ENCODE measurements at places on chromosomes 7 and 10.

GRCh38 chr10:108323274-108323798 is 1158.8 kb upstream of the SORCS1 start:
- DNase-seq: no peak

DNA sequence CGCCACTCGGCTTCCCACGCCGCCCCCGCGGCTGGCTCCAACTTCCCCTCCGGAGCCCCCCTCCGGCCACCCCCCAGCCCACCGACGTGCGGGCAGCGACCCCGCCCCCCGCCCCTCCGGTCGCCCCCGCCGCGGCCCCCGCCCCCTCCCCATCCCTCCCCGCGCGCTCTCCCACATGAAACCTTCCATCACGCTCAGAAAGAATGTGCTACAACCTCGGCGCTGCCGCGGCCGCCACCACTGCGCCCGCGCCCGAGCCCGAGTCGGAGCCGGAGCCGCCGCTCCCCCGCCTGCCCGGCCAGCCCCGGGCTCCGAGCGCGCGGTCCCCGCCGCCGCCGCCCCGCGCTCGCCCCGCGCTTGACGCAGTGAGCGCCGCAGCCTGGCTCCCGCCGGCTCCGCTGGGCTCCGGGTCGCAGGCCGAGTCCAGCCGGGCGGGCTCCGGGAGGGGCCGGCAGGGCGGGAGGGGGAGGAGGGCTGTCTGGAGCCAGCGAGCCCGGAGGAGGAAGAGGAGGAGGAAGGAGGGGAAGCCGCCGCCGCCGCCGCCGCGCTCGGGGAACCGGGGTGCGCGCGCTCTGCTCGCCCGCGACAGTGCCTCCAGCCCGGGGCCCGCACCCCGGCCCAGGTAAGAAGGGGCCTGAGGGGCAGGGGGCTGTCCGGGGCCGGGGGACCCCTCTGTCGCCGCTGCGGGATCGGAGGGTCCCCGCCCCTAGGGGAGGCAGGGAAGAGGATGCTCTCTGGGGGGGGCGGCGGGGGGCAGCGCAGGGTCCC is 4.3 kb upstream of the ELFN1 start:
- no peak for DNase-seq

DNA sequence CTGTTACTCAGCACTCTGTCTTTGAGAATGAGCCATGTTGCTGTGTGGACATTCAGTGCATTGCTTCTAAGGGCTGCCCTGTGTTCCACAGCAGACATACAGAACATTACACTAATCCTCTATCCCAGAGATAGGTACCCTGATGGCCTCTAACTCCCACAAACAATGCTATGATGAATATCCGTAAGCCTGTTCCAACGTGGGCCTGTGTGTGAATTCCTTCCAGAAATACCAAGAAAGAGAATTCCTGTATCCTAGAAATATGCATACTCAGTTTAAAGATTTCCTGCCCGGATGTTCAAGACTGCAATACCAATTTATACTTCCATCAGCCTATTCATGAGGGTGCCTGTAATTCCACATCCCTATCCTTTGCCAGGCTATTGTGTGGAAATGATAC is 21.3 kb upstream of the ST8SIA6 start:
- no peak for DNase-seq

DNA sequence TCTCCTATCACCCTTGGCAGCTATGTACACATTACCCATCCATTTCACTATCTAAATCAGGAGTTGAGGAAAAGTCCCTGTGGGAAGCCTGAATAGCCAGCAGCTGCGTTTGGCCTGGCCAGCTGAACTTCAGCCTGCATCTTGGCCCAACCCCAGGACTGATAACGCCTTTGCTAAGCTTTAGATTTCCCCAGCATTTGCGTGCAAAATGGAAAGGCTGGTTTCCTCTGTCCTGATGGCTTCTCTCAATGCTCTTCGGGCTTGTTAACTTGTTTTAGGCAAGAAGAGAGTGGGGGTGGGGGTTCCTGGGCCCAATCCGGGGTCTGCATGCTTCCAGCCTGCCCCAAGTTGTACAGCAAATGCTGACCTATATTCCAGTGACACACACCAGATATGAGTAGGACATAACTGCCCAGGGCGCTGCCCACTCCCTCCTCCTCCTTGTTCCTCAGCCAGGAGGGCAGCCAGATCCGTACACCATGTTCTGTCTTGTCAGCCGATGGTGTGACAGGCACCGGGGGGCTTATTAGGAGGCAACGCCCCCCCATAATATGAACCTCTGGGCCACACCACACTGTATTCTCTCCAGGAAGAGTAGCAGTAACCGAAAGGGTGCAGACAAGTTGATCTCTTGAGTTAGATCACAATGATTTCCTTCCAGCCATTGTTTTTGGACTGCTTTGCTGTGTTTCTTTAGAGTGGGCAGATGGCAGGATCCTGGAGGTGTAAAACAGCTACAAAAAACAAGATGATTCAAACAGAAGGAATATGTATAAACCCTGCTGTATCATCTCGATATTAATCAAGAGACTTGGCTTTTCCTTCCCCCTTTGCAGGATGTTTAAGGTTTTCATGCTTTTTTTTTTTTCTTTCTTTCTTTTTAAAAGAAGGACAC is 339.0 kb downstream of the RNLS start:
- no peak for DNase-seq

DNA sequence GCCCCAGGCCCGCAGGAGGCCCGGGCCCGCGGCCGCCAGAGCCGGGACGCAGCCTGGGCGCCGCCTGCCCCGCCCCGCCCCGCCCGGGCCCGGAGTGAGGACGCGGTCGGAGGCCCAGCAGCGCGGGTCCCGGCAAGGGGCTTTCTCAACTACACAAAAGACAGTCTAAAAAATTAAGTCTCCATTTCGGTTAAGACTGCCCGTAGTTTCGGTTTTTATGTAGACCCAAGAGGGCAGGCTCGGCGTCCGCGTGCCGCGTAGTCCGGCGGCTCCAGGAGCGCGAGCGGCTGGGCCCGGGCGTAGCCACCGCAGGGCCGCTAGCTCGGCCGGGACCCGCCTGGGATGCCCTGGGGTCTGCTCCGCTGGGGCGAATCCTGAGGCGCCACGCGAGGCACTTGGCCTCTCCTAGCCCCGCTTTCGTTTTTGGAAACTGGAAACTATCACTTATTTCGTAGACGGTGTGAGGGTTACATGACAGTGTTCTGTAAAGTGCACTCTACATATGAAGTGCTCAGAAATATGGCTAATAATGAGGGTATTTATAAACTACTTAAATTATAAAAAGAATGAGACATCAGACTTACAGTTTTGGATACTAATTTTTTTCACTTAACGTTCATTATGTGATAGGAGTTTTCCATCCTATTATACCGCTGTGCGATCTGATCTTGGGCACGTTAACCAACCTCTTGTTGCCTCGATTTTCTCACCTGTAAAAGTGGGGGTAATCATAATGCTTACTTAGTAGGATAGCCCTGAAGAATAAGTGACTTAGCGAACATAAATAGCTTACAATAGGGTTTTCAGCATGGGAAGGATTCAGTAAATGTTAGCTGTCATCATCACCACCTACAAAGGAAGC is 573 bp downstream of the BLVRA start:
- DNase-seq: no peak

DNA sequence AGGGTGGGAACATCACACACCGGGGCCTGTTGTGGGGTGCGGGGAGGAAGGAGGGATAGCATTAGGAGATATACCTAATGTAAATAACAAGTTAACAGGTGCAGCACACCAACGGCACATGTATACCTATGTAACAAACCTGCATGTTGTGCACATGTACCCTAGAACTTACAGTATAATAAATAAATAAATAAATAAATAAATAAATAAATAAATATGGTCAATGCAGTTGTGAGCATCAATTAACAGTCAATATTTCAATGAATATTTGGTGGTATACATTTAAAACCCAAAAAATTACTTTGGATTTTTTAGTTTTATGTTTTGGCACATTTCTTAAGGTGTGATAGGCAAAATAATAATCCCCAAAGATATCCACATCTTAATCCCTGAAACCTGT is 15.6 kb downstream of the TRDMT1 start:
- no peak for DNase-seq

GRCh38 chr10:110399106-110399964 is 94.6 kb upstream of the SMNDC1 start:
- DNase-seq: no peak

DNA sequence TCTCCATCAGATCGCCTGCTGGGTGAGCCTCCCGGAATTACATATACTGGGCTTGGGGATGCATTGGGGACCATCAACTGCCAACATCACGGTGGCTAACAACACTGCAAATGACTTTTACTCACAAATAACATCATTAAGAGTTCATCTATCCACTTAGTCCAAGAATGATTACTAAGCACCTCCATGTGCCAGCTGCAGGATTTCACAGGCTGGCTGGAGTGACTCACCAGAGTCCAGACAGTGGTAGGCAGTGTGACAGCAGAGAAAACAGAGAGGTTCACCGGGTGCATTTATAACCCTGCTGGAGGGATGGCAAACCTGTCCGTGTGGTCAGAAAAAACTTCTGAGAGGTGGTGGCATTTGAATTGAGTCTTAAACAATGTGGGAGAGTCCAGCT is 3.2 kb upstream of the IGFBP3 start:
- no peak for DNase-seq

DNA sequence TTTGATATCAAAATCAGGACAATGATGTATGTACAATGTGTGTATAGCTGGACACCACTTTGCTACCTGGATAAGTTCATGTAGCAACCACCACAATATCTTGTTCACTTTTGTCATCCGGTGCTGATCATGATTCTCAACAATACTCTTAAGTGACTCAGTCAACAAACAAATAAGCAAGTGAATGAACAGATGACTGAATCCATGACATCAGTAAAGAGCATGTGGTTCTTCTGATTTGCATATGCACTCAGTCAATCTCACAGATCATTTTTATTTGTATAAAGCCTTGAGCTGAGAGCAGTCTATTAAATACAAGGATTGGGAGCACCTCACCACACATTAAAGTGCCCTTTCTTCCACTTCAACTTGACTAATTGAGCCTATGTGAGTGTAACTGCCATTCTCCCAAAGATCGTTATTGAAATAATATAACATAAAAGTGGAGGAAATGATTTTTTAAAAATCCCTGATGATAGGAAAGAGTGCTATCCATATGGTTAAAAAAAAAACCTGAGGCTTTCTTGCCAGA is 69.5 kb downstream of the NPSR1 start:
- DNase-seq: no peak

GRCh38 chr7:111638078-111638477 is 75.8 kb upstream of the IMMP2L start:
- DNase-seq: no peak

- no peak for DNase-seq
These were observed 1305.3 kb upstream of the LRRTM3 start for GRCh38 chr10:65620404-65621048.

GRCh38 chr10:59709395-59710125 is at the start of gene SLC16A9:
TSS of gene SLC16A9 (minus strand) at chr10:59709850. CDS start at chr10:59684291, 25,559 bp downstream.
- DNase-seq: no peak

DNA sequence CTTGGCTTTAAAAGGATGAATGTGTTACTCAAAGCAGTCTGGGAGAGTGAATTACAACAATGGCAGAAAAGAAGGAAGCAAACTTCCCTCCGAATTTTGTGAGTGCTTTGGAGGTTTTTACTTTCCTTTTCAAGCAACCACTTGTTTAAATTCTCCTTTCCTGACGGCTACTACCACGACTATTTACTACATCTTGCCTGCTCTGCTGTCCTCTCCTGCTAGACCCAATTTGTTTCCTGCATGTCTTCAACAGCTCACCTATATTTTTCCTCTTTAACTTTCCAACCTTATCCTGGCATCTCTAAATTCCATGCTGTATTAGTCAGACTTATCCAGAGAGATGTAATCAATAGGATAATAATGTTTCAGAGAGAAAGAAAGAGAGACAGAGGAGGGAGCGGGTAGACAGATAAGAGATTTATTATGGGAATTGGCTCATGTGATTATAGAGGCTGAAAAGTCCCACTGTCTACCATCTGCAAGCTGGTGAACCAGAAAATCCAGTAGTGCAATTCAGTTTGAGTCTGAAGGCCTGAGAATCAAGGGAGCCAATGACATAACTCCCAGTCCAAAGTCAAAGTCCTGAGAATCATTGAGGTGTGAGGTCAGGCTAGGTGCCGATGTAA is 42.8 kb upstream of the SLC13A1 start:
- no peak for DNase-seq

- DNase-seq: no peak
These were observed 994.1 kb downstream of the TYW1 start for GRCh38 chr7:67990716-67991115.

GRCh38 chr10:12129222-12130111 is at the start of gene SEC61A2:
TSS of gene SEC61A2 (plus strand) at chr10:12129677. CDS start at chr10:12129788, 111 bp downstream.
- DNase-seq: peak; percentile 61

GRCh38 chr7:41979834-41980307 is 257.1 kb downstream of the GLI3 start:
- DNase-seq: no peak

- DNase-seq: no peak
These were observed 133.3 kb downstream of the ICA1 start for GRCh38 chr7:8128449-8129317.

- no peak for DNase-seq
These were observed 183.0 kb upstream of the ANK3 start for GRCh38 chr10:60572511-60573194.

DNA sequence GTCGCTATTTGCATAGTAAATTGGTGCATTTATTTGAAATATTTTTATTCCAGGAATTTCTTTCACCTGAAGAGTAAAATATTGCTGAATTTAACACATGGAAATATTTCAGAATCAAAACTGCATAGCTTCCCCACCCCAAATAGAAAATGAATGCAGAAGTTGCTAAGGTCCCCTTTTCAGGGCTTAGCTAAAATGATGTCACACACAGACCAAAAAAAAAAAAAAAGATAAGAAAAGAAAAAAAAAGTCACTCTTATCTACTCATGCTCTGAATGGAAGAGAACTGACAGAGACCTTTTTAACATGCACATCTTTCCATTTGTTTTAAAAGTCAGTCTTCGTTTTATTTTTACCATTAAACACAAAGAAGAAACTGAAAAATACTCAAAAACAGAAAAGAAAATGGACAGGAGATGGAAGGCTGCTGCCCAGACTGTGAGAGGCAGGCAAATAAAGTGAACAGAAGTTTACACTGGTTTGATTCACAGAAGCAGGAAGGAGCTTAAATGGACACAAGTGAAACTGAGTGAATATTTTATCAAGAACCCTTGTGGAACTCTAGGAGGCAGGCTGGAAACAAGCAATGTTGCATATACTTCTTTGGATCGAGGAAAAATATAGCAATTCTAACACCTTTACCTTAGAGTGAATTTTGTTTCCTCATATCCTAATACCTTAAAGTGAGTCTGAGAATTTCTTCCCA is 32.0 kb downstream of the PSMC2 start:
- no peak for DNase-seq

DNA sequence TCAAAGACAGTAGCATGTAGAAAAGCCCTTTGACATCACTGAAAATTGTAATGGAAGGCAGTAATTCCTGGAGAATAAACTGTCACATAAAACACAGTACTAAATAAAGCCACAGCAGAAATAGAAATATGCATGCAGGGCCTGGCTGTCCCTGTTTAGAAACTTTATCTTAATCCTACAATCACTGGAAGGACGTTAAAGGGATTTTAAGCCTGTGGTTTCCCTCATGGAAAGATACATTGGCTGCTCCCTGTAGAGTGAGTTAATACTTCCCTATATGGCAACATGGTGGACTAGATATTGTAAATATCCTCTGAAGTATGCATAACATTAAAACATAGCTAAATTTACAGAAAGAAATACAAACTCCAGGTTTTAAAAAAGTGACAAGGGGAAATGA is 1334.9 kb upstream of the CELF2 start:
- no peak for DNase-seq

GRCh38 chr10:128017822-128018221 is 108.4 kb downstream of the MKI67 start:
- DNase-seq: no peak

- DNase-seq: no peak
These were observed 13.3 kb upstream of the EXOC6 start for GRCh38 chr10:92834986-92835385.
